ENCODE measurements at places on chromosomes 1 and 21.

DNA sequence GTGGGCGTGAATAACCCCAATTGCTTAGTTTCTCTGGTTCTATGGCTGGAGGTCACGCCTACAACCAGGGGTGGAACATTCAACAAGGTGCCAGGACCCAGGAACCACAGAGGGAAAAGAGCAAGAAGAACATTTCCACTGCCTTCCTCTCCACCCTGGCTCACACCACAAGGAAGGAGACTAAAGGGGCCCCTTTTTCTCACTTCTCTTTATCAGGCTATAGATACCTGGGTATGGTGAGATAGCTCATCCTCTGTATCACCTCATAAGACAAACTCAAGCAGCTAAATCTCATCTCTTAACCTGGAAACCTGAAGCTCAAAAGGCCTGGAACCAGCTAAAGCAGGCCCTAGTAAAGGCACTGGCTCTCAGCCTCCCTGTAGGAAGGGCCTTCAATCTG is 438.8 kb upstream of the OLFM3 start:
- no peak for DNase-seq

DNA sequence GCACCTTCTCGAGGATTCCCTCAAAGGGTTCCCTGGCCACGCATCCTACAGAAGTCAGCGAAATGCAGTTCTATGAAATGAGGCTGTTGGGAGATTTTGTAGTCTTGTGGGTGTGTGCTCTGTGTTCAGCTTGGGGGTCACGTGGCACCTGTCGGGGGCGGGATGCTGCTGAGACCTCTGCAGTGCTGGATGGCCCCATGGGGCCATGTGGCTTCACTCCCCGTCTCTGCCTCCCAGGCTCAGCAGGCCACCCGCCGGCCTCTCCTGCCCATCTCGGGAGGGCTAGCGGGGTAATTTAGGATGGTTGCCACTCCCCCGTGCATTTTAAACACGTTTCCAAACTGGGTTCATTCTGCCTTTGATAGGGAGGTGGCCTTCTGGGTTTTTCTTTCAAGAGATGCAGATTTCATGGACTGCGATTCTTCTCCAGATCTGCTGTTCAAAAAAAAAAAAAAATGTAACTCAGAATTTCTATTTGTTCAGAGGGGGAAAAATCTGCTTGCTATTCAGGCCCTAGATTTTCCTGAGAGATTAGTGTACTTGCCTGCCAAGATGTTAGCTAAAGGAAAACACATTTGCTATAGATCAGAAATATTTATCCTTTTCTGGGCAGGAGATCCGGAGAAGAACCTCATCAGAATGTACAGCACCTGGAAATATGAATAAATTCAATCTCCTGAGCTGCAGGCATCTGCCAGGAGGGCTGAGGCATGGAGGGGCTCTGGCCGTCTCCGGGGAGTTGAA is 277.2 kb upstream of the VAMP3 start:
- no peak for DNase-seq

DNA sequence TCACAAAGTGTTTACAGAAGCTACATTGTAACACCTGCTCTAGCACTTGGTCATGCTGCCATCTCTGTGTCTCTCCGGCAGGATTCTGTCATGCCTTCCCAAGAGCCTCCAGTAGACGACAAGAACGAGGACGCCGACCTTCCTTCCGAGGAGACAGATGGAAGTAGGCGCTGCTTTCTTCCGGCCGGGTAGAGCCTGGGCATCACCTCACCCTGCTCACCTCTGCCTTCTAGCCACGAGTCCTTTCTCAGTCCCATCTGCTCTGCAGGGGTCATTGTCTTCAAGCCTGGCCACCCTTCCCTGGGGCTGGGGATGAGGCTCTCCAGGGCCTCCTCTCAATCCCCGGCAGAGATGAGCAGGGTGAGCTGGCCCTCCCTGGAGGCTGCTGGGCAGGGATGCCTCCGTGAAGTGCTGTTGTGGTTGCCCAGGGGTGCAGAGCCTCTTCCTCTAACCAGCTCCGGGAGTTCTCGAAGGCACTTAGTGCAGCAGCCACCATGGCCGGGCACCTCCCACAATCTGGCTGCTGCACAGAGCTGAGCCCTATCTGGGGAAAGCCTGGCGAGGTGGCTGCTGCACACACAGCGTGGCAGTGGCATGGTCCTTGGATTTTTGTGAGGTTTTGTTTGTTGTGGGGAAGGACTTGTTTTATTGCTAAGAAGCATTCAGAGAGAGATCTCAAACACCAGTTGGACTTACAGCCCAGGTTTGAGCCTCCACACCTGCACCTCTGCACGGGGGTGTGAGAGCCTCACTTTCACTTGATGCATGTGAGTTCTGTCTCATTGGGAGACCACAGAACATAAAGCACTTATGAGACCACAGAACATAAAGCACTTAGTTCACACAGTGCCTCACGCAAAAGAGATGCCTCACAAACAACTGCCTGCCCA is 48.4 kb downstream of the FAAP20 start:
- no peak for DNase-seq

DNA sequence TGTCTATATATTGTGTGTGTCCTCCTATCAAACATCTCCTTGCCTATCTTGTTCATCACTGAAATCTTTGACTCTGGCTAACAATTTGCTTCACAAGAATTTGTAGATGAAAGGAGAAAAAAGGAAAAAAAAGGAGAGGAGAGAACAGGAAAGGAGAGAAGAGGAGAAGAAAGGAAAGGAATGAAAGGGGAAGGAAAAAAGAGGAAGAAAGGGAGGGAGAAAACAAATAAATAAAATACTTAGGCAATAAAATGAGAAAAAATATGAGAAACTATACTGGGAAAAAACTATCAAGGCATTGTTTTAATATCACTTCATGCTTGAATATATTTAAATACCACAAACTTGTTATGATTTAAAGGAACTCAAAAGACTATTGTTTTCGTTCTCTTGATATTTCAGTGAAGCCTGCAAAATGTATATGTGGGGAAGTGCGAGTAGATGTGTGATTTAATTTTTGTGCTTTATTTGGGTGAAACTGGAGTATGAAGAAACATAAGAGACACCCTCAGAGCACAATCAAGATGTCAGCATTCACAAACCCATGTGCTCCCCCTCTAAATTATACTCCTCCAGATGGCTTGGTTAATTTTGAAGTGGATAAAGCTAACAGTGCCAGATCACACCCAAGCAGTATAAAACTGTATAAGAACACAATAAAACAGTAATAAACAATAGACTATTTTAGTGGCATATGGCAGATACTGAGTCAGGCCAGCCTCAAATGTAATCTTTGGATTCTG is 205.7 kb upstream of the SAMSN1 start:
- DNase-seq: no peak

- no peak for DNase-seq
Observed at GRCh38 chr1:217482356-217483102, 148.4 kb downstream of the GPATCH2 start.

GRCh38 chr1:107702946-107703571 is 261.9 kb downstream of the VAV3 start:
- no peak for DNase-seq

DNA sequence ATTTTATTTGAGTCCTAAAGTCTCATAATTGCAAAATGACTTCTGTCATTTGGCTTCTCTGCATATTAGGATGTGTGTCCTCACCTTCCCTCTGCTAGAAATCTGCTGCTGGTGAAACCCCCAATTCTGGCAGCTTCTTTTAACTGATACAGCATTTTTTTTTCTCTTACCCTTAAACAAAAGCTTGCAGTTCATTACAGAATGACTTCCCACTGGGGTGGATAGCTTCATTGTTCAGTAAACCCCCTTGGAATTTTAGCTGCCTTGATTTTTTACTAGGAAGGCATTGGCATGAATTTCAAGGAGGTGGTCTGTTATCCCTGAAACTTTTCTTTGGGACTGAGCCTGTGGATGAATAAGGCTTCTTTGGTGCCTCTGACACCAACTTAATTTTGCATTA is 16.8 kb downstream of the TSEN15 start:
- DNase-seq: no peak

DNA sequence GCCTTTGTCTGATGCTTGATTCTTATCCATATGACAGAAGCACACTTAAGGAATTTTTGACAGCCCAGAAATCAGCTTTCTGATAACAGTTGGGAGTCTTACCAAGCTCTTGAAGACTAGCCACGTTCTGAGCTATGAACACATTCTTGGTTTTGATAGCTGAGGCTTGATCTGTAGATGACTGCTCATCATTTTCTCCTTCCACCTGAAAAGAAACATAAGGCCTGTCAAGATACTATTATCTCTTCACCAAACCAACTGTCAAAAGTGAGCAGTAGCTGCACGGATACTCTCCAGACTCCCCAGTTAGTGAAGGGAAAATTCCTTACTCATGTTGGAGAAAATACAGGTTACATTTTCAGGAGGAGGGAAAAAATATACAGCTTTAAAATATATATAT is 12.2 kb downstream of the UBR4 start:
- no peak for DNase-seq

- DNase-seq: no peak
Observed at GRCh38 chr1:220878191-220879075, 810 bp upstream of the HLX start.

DNA sequence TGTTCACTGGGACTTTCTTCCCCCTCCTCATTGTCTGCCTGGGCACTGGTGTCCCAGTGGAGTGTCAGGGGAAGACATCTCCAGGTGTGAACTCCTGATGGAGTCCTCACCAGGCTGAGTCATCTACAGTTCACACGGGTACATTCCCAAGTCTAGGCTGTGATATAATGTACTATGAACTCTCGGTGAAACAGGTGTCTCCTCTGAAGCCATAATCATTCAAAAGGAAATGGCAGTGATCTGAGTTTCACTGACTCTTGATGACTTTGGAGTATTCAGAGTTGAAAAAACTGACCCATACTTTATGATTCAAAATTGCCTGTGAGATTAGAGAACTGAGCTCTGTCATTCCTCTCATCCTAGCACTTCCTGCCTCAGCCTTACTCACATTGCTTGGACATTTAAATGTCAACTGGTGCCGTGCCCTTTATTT is 9.1 kb downstream of the LAMC2 start:
- DNase-seq: no peak

DNA sequence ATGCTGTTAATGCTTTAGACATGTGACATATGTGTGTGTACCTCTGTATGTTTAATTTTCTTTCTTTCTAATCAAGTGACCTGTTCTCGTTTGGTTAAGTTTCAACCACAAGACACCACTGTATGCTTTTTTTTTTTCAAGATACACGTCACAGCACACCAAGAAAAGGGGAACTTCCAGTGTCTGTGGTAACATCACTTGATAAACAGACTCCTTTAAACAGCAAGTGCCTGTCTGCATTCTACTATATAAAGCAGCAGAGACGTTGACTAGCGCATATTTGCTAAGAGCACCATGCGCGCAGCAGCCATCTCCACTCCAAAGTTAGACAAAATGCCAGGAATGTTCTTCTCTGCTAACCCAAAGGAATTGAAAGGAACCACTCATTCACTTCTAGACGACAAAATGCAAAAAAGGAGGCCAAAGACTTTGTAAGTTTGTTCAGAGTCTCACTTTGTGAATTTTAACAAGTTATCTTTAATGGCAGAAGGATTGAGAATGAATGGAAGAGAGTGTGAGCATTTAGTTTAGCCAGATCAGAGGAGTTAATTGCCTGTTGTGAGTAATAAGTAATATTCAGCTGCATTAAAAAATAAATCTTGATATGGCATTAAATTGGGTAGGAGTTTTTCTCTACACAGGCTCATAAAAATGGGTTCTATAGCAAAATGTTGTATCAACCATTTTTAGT is at the start of gene RGS1:
Gene RGS1 (plus strand): TSS at position 275 of the 691 bp plus-strand sequence. CDS start 20 bp downstream, at position 295.
- no peak for DNase-seq

GRCh38 chr1:203629507-203630082 is 3.0 kb downstream of the ATP2B4 start:
- DNase-seq: peak; percentile 43

GRCh38 chr1:47186267-47187185 is 3.3 kb downstream of the PDZK1IP1 start:
- DNase-seq: no peak

- DNase-seq: no peak
Observed at GRCh38 chr1:53582211-53583020, 123.2 kb downstream of the DMRTB1 start.

DNA sequence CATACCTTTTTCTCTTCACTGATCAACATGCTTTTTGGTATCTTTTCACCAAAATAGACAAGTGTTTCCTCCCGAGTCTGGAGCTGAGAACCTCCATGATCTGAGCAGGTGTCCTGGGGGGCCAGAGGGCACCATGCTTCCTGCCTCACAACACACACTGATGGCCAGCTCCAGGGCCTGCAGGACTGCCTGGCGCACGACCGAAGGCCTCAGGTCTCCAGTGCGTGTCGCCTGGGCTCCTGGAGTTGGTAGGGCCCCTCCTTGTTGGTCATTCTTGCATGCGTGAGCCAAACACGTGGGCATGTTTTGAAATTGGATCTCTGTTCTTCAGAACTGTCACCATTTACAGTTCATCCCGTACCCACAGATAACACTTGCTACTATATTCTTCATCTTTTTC is 64.4 kb downstream of the SLC37A1 start:
- DNase-seq: no peak

DNA sequence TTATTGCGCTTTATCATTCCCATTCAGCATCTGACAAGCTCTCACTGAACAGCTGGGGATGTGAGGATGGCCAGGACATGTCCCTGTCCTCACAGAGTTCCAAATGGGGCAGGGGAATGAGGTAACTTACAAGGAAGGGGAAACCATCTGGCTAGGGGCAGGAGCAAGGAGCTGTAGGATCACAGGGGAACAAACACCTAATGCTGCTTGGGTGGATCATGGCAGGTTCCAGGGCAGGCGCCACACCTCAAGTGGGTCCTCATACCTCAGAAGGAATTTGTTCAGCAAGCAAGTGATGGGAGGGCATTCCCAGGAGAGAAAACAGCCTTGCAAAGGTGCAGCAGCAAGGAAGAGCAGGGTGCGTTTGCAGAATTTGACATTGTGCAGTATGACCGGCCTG is 35.1 kb upstream of the GRIK3 start:
- no peak for DNase-seq

DNA sequence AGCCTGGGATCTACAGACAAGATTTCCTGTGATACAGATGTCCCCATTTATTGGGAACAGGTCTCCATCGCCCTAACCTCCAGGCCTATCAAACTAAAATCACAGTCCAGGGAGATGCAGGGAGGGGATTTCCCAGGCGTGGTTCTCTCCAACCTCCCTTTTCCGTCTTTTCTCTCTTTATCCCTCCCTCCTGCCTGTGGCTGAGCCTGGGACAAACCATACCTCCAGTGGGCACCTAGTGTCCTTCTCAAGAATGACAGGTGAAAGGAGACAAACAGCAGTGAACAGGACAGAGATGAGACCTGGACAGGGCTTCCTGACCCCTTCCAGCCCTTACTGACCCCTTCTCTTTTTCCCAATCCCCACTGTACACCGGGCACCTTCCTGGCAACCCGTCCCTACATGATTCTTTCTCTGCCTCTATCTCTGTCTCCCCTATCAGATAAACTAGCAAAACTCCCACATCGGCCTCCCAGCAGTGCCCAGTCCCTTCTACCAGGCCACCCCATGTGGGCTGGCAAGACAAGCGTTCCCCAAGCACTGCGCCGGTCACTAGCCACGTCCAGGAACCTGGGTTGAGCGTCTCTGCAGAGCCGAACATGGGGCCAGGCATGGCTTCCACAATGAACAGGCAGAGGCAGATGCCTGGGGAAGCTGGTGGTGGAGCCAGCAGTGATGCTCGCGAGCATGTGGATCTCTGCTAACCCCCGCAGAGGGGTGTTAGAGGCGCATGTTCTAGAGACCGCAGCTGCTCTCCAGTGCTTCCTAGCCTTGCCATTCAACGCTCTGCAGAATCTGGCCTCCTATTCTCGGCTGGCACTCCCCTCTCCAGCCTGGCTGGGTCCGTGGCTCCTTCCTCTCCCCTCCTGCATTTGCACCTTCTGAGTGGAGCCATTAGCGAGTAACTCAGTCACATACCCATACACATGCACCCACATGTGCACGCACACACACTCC is 54.7 kb downstream of the ELK4 start:
- no peak for DNase-seq

Measured in stimulated activated CD8-positive, alpha-beta memory T cell treated with anti-CD3 and anti-CD28 coated beads, Interleukin-2, amount 100 ng/mL, for 1 hour (primary cell).